ENCODE measurements at places on chromosomes 5 and 9.

DNA sequence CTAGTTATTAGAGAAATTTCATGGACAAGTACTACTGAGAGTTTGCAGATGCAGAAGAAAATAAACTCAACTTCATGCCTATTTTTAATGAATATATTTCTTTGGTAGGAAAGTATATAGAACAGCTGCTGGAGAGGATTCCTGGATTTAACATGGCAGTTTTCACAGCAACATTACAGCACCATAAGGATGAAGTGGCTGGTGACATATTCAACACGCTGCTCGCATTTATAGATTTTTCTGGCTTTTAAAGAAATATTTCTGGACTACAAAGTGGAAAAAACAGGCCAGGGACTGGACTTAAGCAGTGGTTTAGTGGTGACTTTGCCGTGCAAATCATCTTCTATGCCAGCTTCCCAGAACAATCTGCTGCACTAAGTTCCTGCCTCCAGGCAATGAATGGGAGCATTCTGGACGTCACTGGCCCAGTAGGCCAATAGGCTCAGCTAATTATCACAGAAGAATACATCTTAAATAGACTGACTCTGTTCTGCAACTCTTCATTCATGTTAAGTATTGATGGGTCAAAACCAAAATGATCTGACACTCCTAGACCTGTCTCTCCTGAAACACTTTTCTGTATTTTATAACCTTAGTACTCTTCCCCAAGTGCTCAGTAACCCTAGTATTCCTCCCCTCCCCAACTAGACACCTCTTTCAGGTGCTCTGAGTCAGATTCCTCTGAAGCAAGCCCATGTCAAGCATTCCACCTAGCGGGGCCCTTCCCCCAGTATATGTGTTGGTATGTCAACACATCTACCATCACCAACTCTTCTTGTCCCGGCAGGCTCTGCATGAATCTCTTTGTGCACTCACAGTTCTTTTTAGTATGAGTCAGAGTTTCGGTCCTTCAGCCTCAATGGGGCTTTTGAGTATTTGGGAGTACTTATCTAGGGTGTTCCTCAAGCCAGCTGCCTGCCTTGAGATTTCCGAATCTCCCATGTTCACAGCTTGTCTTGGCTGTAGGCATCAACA is 625.5 kb downstream of the CHSY3 start:
- DNase-seq = no peak

GRCh38 chr5:169339869-169340268 is 38.9 kb upstream of the SLIT3 start:
- DNase-seq = no peak

DNA sequence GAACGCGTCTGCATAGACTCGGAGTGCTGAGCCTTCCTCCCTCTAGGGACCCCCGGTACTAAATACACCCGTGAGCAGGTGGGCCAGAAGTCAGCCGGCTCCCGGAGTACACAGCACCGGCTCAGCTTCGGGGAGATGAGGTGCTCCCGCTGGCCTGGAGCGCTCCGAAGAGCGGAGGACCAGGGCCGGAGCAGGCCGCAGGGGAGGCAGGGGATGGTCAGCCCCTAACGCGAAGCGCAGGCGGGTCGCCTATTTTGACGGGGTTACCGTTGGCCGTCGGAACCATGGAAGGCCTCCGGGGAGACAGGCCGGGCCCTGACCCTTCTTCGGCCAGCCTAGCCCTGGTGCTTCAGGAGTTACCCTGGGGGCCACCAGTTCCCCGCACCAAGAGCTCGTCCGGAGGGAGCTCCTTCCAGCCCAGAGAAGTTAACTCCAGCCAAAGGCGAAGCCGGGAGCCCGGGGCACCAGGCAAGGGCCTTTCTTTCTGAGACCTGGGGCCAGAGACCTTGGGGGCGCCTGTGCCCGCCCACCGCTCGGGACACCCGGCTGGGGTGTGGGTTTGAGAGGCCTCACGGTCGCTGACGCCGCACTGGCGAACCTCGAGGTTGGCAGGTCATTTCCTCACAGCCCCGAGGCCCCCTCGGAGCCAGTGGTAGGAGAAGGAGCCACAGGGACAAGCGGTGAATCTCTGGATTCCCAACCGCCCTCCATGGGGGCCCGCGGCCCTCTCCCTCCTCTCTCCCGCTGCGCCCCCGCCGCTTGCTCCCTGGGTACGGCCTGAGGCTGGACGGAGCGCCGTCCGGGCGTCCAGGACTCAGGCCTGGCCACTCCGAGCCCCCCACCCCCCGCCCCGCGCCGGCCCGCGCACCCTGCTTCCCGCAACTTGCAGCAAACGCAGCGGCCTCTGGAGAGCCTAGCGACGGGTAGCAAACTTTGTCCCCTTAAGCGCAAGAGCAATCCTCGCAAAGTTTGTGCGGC is 3.4 kb upstream of the IRX4 start:
- no peak for DNase-seq

DNA sequence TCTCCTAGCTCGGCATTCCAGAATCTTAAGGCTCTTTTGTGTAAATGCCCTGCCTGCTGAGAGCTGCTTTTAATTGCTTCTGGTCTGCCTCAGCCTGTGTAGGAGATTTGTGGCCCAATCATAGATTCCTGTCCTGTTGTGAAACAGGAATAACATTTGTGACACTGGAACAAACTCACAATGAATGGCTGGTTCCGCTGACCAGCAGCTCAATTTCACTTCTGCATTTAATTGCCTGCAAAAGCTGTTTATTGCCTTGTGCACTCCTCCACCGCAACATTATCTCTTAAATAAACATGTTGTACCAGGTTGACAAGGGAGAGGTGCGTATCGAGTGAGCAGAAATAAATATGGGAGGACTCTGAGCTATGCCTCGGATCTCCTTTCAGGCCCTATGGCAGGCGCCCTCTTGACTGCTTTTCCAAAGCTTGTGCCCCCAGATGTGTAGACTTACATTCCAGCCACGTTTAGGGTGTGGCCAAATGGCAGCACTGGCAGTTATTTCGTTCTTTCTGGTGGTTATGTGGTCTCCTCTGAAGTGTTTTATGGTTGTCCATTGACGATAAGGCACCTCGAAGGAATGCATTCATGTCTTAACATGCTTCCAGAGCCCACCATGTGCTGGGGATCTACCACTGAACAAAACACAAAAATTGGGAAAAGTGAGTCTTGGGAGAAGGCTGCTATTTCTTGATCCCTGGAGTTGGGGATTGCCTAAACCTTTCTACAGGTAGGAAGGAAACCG is 58.1 kb downstream of the DMRT1 start:
- DNase-seq = no peak

DNA sequence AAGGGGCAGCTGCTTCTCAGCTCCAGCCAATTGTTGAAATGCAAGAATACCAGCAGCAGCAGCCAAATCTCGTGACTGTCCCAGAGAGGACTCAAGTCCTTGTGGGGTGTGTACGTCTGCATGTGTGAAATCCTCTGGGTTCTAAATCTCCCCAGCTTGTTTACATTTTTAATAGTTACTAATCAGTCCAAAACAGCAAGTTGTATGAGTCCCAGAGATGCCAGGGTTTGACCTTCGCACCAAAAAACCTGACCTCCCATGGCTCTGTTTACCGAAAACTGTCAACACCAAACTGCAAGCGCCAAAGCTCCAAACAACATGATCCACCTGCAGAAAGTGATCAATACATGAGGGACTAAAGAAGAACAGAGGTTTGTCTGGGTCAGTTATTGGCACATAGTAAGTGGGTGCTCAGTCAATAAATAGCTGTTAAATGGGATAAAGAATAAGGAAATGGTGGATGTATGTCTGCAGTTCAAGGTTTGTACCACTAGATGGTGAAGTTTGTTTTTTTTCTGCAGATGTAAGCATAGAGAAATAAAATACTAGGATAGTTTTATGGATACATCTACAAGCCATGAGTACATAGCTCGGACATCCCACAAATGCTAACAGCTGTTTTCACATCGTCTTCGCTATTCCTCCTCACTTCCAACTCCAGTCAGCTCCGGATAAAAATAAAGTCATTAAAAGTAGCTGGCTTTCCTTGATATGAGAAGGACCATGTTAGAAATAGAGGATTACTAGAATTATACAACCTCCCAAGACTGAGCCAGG is 85.3 kb upstream of the ADRB2 start:
- DNase-seq = no peak

DNA sequence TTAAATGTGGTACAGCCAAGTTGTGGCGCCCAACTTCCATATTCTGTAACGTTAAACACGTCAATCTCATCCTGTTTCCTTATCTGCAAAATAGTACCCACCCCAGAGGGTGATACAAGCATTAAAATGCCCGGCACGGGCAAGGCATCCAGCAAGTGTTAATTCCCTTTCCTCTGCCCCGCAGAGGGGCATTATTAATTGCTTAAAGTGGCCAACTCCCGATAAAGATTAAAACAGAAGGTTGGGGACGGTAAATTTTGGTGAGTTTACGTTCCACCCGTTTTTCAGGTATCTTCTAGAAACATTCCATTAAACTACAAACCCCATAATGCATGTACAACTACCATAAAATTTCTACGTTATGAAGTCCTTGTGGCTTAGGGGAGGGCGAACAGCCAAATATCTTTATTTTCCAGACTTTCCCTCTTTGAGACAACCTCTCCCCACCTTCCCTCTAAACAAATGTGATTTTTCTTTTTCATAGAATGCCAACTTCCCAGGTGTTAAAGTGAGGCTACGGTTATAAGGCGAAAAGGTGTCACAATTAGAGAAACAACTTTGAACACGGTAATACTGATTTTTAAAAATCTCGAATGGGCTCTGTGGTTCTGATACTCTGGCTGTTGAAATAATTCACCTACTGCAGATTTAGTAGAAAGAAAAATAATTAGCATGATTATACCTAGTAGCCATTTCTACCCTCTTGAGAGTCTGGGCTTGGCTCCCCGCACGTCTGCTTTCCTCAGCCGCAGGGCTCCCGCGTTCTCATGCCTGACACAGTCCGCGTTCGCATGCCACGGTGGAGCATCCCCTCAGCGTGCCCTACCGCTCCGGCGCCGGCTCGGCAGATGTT is 1.2 kb upstream of the GPBP1 start:
- DNase-seq = no peak

DNA sequence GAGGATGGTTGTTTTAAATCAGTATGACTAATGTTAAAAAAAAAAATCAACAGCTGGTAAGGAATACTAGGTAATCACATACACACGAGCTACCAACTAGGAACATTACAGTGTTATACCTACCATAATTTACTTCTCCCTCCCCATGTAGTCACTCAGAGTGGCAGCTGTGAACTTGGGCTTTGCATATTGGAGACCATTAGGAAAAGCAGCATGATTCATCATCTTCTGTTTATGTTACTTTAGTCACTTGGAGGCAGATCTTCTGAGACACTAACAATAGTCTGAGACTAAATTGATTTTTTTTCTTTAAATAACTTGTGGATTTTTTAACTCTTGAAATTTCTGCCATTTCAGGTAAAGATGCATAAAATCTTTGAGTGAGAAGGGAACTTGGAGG is 141.5 kb upstream of the NR4A3 start:
- no peak for DNase-seq

GRCh38 chr5:43150748-43151147 is 30.0 kb downstream of the ZNF131 start:
- DNase-seq = no peak

GRCh38 chr9:110278080-110278707 is 21.9 kb upstream of the TXN start:
- no peak for DNase-seq

DNA sequence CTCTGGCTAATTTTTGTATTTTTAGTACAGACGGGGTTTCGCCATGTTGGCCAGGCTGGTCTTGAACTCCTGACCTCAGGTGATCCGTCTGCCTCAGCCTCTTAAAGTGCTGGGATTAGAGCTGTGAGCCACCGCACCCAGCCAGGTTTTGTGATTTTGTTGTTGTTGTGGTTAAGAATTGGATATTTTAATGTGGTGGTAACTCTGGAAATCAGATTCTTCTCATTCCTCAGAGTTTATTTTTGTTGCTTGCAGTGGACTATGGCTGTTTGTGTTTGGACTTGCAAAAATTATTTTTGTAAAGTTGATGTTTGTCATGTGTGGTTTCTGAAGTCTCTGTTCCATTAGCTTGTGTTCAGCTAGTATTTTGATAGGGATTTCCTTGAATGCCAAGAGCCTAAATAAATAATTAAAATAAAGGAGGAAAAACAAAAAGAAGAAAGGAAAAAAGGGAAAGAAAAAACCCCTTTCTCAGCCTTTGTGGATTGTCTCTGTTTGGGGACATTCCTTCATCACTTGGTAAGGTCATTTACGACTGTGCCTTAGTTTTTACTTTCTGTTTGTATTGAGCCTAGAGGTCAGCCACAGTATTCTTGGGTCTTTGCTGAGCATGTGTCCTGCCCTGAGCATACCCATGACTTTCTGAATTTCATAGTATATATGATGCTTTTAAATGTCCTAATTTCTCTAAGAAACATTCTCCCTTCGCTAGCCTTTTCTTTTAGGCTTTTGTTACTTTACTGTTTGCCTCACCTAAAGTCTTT is 37.3 kb downstream of the PBX3 start:
- DNase-seq = no peak

DNA sequence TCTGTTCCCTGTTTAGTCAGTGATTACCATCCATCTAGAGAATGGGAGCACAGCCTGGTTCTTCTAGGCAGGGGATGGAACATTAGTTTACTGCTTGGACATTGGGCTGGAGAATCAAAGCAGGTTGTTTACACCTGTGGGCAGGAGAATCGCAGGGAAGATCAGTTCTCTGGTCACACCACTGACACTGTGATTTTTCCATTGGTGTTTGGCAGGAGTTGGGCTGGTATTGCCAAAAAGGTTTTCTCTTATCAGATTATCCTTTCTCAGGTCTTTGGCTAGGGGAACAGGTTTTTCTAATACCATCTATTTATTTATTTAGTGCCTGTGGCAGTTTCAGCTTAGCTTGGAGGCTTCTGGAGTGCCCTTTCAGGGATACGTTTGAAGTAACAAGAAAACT is 219.3 kb upstream of the GRIN3A start:
- no peak for DNase-seq

DNA sequence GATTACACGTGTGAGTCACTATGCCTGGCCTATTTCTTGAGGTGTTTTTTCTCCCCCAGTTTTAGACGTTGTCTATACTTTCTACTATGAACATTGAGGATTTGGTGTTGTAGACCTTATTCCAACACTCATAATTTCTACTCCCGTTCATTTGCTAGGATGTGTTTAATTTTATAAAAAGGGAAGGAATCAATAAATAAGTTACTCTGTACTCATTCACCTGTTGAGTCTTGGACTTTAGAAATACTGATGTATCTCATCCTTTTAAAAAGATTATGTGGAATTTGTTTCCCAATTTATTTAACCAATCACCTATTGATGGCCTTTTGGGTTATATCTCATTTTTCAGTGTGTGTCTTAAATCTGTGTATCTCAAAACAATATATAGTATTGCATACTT is 3.2 kb downstream of the CDK7 start:
- DNase-seq = no peak

DNA sequence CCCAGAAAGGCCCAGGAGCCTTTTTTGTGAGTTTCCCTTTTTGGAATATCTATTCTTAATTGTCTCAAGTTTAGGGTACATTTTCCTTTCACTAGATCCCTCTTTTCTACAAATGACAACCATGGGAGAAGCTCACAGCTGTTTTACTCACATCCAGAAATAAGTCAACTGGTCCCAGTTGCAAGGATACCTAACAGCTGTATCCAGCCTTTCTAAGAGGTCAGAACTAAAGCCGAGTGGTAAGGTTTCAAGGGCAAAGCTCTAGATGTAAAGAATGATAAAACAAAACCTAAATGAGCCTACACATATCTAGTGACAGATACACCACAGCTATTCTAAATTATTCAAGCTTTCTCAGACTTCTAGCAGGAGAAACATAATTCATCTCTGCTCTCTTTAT is 4.4 kb downstream of the FGF10 start:
- no peak for DNase-seq

Data from activated naive CD4-positive, alpha-beta T cell (primary cell).